ENCODE measurements at places on chromosomes 4 and X.

DNA sequence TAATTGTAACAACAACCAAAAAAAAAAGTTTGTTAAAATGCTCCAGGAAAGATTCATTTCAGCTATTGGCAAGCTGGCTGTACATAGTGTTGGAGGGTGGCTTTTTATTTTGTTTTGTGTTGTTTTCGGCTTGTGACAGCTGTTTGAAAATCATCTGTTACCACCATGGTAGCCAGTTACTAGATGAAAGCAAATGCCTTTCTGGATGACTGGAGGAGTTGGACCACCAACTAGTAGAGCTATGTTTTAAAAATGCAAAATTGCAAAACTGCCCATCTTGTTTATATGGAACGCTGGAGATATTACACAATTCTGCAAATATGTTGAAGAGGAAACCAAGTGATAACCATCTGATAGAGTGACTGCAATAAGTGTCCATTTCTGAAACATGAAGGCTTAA is 53.2 kb upstream of the TNIP3 start:
- DNase-seq: no peak

DNA sequence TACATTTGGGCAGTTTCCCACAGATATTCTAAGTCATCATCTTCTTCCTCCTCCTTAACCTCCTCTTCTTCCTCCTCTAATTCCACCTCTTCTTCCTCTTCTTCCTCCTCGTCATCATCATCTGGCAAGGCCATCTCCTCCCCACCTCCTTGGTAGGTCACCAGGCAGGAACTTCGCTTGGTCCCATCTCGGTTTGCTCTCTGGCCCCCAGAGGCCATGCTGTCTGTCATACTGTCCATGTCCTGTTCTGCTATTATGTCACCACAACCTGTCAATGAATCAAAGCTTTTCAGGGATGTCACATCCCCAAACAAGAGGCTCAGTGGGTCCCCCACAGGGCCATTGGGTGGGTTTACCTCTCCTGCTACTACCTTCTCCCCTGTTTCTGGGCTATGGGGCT is 13.5 kb downstream of the AMER1 start:
- no peak for DNase-seq

DNA sequence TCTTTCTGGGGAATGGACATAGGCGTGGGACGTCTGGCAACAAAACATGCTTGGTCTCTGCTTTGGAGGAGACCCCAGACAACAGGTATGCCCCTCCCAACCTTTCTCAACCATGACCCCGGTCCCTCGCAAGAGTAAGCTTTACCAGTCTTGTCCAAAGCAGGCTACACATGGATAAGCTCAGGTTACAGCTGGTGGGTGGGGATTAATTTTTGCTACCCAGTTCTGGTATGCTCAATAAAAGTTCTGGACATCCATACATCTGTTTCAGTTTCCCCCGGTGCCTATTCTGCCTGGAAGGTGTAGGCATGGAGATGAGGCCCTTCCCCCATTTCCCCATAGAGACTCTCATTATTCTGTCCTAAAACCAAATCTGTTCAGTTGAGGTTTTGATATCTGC is 54.5 kb upstream of the NOCT start:
- no peak for DNase-seq

- DNase-seq: no peak
Measured at GRCh38 chr4:137463377-137464003, 68.8 kb downstream of the PCDH18 start.

- DNase-seq: no peak
Measured at GRCh38 chr4:153371701-153372234, 27.3 kb downstream of the MND1 start.

DNA sequence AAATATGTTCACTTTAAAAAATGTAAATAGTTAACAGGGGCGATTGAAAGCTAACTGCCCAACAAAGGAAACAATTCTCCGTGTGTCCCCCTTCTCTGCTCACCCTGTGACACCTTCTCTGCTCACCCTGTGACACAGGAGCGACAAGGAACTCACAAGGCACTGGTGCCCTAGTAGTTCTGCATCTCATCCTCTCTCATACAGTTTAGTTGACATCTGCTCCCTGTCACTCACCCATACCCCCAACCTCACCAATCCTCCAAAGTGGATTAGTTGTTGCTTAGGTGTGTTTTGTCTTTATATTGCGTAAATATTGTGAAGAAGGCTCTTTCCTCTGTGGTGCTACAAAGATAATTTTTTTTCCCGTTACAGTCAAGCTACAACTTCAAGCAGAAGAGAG is 46.4 kb downstream of the NUDT6 start:
- DNase-seq: no peak

DNA sequence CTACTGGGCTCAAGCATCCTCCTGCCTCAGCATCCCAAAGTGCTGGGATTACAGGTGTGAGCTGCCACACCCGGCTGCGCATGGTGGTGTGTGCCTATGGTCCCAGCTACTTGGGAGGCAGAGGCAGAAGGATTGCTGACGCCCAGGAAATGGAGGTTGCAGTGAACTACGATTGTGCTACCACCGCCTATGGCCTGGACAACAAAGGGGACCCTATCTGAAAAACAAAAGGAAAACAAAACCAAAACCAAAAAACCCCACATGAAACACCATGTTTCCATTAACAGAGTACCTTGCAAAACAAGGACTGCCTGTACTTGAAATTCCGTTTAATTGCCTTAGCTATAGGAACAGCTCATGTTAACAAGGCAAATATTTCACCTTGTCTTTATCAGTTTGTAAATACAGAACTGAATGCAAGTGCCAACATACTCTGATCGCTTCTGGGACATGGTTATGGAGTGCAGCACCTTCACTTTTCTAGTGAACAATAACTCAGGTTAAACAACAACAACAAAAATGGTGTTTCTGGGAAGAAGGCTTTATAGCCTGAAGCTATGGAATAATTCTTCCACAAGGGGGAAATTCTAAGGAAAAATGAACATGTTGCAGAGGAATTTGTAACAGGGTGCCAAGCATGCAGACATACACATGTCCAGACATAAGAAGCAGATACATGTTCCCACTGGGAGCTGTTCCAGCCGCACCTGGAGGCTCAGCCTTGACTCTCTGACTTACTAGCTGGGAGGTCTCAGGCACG is 73.2 kb upstream of the STS start:
- no peak for DNase-seq

- no peak for DNase-seq
Measured at GRCh38 chr4:72338060-72338459, 231.0 kb downstream of the ADAMTS3 start.

- DNase-seq: no peak
Measured at GRCh38 chr4:184252136-184253071, 34.7 kb upstream of the ENPP6 start.

DNA sequence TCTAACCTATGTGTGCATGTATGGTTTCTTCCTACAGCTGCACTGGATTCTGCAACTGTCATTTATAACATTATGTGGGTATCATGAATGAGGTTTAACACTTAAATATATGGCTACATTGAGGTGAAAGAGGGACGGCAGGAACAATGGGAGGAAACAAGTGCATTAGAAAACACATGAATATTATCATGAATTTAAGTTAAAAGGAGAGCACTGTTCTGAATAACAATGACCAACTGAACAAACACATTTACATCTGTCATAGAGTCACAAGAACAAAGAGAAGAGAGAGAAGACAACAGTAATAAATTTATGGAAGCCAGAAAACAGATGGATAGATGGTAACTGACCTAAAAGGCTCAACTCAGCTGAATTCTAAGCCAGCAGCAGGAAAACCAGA is 527.1 kb upstream of the DIPK2B start:
- DNase-seq: no peak

DNA sequence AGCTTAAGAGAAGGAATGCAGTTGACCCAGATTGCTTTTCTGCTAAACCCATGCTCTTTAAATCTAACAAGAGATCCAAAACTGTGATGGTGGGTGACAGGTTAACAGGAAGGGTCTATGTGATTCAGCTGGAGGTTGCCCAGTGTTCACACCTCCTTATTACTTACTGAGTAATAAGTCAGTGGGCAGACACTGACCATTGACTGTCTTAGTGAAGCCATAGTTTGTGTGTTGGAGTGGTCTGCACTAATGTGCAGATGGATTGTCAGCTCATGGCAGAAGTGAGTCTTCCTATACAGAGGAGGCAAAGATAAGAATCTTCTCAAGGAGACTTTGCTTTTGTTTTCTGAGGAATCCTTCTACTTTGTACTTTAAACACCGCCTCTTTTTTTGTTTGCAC is 15.2 kb upstream of the RUFY3 start:
- no peak for DNase-seq

- no peak for DNase-seq
Measured at GRCh38 chr4:125116431-125116830, 198.3 kb upstream of the FAT4 start.

DNA sequence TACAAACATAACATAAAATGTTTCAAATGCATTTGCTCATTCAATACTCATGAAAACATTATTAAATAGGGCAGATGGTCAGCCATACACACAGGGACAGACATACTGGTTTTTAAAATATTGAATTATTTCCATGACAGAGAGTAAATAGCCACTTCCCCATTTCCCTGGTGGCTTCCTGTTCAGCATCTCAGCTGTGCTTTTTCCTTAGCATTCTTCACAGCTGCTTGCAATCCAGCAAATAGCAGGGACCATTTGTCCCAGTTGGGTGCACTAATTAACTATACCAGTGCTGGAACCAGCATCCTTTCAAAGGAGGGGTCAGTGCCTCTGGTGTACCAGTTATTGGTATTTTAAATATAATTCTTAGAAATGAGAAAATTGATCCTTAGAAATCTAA is 964.7 kb downstream of the RAB28 start:
- DNase-seq: no peak

- no peak for DNase-seq
Measured at GRCh38 chr4:47075262-47075661, 43.9 kb downstream of the GABRB1 start.

GRCh38 chrX:23699636-23700194 is 32.4 kb downstream of the PRDX4 start:
- DNase-seq: peak; percentile 16

GRCh38 chr4:180253419-180253818 is 1989.8 kb upstream of the TENM3 start:
- DNase-seq: no peak

DNA sequence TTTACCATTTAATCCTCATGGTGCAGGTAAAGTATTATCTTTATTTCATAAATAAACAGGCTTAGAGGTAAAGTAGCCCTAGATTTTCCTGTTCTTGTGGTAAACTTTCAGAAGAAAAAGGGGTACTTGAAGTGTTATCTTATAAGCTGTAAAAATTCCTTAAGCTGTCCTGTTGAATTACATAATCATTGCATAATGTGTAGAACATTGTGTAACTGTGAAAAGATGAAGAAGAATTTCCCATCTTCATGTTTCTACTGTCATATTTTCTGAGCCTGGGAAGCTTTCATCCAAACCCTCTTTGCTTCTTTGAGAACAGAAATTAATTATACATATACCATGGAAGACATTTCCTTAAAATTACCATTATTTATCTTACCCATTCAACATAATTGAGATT is 90.5 kb downstream of the ELOVL6 start:
- no peak for DNase-seq

- no peak for DNase-seq
Measured at GRCh38 chrX:51737091-51737490, 6.2 kb upstream of the GSPT2 start.

GRCh38 chr4:76194325-76194724 is 19.3 kb downstream of the SCARB2 start:
- DNase-seq: no peak

- no peak for DNase-seq
Measured at GRCh38 chr4:87589531-87589930, 18.8 kb upstream of the DSPP start.

GRCh38 chr4:25377572-25378436 is 741 bp downstream of the ANAPC4 start:
- DNase-seq: no peak

DNA sequence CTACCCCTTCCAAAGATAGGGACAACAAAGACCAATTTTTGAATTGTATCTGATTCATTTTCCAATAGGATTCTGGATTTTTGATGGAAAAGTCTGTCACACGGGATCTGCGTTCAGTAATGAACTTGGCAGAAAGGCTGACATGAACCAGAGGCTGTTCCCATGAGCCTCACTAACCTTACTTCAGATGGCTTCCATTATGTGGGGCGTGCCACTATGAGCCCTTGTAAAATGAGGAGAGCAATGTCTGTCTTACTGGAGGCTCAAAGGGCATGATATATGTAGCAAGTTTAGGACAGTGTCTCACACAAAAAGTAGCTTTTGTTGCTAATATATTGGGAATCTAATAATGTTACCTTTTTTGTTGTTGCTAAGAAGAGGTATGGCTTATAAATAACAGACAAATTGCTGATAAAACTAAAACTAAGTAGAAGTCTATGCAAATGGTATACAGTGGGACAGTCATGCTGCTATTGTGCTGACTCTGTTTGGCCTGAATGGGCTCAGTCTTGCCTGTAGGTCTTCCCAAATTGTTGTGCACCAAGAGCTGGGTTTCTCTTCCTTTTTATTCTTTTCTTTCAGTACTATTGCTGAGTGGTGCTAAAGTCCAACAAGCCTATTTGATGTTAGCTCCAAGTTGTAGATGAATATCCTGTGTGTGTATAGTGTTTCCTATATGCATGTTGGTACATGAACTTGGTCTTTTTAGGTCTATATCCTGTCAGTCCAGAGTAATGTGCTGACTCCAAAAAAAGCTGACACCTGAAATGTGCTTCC is 132.1 kb downstream of the SPRY1 start:
- DNase-seq: no peak

DNA sequence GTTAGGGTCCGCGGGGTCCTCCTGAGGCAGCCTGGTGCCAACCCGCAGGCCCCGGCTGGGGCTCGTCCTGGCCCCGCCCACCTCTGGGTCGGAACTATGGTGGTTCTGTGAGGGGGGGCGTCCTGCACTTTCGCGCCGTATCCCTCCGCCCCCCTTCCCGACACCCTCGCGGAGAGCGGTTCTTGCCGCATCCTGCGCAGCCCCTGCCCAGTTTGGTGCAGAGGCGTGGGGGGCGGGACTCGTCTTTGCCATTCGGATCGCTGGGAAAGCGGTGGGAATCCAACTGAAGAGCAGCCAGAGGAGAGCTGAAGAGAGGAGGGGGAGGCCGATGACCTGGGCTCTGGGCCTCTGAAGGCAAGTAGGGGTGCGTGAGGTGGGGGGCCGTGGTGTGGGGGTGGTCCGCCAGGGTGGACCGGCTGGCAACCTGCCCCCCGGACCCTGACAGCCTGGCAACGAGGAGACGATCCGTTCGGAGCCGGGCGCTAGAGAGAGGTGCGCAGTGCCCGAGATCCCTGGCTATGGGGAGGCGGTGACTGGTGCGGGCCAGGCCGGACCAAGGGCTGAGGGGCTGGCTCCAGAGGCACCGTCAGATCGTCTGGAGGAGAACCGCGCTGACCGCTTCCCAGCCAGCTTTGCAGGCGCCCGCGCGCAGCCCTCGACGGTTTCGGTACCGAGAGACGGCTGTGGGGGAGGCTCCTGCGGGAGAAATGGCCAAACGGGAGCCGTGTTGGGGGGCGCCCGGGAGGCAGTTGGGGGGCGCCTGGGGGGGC is at the start of gene GPRASP1:
GPRASP1 (plus strand) TSS at position 242 of the 770 bp plus-strand sequence. CDS start 2,431 bp downstream, outside the sequence.
- DNase-seq: peak; percentile 53

- no peak for DNase-seq
Measured at GRCh38 chr4:3514221-3514780, 17.9 kb downstream of the LRPAP1 start.

GRCh38 chr4:54277691-54278090 is 48.6 kb downstream of the PDGFRA start:
- DNase-seq: no peak

GRCh38 chrX:129732857-129733256 is 5.9 kb upstream of the XPNPEP2 start:
- no peak for DNase-seq
